ENCODE measurements at places on chromosomes 13 and 19.

DNA sequence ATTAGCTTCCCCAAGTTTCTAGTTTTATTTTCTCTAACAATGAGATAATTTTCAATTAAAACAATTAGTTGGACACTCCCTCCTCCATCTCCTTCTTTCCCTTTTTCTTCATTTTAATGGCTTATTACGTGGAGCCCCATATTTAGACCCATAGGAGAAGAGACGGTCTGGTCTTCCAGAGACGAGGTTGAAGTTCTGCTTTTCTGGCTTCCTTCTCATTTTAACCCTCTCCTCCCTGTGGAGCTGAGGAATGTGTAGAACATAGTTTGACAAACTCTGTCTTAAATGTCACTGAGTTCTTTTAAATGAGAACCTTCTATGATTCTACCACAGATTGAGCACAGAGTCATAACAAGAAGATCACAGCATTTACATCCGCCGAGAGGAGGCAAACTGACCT is 86.8 kb downstream of the EDNRB start:
- no peak for DNase-seq

DNA sequence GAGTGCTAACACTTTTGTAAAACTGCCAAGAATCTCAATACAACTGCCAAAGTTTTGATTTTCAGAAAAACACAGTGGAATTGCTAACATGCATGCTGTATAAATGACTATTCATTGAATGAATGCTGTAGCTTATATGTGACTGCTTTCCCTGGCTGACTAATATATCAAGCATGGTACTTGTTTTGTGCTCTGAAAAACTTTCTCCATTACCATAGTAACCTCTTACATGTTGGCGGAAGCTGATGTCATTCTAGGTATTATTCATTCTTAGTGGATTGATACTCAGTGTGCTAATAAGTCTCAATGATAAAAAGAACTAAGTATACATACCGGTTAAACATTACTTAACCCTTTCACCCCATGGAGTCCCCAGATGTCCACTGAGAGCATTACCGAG is 166.1 kb upstream of the MYO16 start:
- no peak for DNase-seq

- no peak for DNase-seq
Measured at GRCh38 chr19:7196763-7197118, 97.5 kb downstream of the INSR start.

DNA sequence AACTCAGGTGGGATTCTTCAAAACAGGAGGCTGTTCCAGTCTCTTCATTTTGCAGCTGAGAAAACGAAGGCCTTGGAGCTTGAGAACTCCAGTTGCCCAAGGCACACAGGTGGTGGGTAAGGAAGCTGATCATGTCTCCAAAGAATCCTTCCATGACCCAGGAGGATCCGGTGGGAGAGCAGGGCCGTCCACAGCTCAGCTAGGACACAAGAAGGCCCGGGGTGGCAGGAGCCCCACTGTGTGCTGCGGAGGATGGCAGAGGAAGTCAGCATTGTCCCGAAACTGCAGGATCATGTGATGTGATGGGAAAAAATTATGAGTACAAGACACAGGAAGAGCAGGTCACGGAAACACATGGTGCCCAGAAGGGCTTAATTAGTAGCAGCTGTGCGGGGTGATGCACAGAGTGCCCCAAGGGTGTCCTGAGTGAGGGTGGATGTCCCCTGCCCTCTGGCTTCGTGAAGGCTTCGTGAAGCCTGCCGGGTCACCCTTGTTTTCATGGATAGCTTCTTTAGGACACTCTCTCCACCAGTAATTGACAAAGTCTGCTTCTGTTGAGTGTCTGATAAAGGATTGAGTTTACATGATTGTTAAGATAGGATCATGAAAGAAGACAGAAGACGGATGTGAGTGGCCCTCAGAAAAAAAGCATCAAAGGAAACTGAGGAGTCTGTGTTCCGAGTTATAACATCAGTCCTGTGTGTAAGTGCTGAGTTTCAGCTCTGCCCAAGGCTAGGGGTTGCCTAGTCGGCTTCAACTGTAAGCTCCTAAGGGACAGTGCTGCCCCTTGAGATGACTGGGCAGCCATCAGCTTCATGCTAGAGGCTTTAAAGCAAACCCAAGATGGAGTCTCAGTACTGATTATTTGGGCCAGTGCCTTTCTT is 33.8 kb upstream of the SACS start:
- no peak for DNase-seq

- no peak for DNase-seq
Measured at GRCh38 chr13:44765001-44765471, 188.9 kb upstream of the TSC22D1 start.

DNA sequence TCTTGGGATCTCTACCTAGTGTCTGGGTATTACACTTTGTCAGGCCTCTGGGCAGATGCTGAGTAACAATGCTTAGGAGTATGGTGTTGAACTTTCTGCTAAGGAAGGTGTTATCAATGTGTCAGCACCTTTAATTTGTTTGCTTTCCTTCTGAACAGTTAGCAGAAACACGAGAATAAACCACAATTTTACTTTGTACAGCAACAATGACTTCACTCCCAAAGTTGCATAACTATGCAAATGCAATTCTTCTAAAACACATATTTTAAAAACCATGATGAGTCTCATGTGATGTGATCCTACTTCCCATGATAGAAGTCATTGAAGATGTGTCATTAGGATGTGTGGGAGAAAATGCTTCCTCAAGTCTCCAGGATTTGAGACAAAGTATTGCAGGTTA is 155.0 kb downstream of the POSTN start:
- DNase-seq, result no peak

DNA sequence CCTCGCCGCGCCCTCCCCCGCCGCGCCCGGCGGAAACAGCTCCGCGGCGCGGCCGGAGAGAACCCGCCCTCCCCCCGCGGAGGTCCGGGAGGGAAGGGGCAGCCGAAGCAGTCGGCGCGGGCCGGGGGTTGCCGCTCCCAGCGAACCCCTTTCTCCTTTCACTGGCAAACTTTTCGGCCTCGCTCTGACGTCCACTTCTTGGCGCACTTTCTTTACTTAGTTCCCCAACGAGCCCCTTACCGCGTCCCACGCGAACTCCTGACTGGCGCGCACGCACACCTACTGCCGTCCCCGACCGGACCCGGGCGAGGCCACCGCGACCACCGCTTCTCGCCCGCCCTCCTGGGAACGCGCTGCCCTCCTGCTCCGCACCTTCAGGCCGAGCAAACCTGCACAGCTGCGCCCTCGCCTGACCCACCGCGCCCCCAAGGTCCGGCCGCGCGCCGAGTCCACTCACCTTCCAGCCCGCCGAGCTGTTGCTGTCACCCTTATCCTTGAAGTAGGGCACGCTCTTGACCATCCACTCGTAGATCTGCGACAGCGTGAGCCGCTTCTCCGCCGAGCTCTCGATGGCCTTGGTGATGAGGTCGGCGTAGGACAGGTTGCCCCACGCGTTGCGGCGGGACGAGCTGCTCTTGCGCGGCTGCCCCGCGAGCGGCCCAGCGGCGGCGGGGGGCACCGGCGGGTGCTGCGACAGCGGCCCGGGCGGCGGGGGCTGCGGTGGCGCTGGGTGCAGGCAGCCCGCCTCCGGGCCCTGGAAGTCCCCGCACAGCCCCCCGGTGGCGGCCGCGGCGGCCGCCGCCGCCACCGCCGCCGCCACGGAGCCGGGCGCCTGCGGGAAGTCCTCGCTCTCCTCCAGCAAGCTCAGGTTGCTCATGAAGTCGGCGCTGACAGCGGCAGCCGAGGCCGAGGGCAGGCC is 1.1 kb downstream of the FOXO1 start:
- peak; percentile 17 for DNase-seq

- no peak for DNase-seq
Measured at GRCh38 chr13:28537171-28537570, 42.2 kb upstream of the FLT1 start.

GRCh38 chr13:79463604-79464003 is 17.4 kb upstream of the NDFIP2 start:
- no peak for DNase-seq

DNA sequence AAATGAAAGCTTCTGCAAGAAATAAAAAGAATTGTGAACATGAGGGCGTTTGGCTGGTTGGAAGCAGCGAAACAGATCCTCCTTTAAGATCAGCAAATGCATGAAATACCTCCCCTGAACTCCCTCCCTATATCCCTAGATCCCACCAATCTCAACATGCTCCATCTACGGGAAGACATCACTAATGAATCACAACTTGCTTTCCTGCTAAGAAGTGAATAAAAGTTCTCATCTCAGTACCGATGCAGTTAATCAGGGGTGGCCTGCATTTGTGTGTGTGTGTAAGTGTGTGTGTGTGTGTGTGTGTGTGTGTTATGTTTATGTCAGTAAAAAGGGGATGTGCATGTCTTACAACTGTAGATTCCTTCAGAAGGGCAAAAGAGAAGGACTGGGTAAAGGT is 238.7 kb downstream of the LIG4 start:
- DNase-seq, result no peak

- no peak for DNase-seq
Measured at GRCh38 chr13:65342541-65343337, 1887.4 kb downstream of the PCDH9 start.

DNA sequence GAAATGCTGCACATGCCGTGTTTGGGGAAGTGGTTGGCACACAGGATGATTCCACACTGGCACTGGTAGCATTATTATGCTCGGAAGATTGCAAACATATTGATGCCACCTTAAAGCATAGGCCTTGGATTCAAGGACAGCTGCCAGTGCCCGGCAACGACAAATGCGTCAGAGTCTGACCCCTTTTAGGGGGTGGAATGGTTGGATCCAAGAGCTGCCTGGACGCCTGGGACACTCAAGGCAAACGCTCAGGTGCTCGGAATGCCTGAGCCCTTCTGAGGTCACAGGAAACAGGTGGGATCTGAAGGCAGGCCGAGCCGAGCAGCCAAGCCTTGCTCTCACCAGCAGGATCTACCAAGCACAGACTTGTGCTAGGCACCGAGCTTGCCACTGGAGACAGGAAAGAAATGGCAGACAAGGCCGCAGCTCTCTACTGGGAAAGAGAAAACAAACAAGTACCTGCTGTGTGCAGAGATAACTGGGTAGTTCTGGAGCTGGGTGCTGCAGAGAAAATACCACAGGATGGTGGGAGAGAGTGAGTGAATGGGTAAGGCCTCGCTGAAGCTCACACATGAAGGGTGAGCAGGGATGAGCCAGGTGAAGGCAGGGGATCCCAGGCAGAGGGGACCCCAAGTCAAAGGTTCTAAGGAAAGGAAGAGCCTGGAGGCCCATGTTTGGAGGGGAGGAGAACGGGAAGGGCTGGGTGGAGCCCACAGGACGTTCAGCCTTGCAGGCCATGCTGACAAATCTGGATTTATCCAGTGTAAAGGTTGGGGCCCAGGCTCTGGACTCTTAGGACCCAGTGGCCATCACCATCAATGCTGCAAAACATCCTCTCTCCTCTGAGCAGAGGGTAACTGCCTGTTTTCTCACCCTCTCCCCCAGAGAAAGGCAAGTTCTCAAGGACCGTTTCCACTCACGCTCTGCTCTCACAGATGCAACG is 9.2 kb downstream of the RANBP3 start:
- DNase-seq, result no peak

GRCh38 chr19:10305139-10305806 is 4.3 kb downstream of the ZGLP1 start:
- no peak for DNase-seq

GRCh38 chr19:30351774-30352173 is 20.4 kb upstream of the ZNF536 start:
- no peak for DNase-seq

GRCh38 chr19:48194844-48195830 is 24.7 kb downstream of the ZSWIM9 start:
- no peak for DNase-seq

DNA sequence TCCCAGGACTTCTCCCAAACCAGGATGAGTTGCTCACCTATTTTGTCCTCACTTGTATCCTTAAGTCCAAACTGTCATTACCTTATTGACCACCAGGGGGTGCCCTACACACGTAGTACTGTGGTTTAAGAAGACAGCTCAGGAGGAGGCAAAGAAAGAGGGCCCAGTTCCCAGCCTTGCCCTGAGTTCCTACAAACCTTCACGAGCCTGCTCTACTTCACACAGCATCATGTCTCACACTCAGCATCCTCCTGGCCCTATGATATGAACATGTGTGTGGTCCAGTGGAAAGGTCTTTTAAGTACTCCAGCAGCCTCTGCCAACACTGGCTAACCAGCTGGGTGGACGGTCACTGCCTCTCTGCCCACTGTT is 8.1 kb upstream of the ZNF784 start:
- DNase-seq, result peak; percentile 85

GRCh38 chr13:23377579-23377978 is 55.9 kb downstream of the SACS start:
- no peak for DNase-seq

DNA sequence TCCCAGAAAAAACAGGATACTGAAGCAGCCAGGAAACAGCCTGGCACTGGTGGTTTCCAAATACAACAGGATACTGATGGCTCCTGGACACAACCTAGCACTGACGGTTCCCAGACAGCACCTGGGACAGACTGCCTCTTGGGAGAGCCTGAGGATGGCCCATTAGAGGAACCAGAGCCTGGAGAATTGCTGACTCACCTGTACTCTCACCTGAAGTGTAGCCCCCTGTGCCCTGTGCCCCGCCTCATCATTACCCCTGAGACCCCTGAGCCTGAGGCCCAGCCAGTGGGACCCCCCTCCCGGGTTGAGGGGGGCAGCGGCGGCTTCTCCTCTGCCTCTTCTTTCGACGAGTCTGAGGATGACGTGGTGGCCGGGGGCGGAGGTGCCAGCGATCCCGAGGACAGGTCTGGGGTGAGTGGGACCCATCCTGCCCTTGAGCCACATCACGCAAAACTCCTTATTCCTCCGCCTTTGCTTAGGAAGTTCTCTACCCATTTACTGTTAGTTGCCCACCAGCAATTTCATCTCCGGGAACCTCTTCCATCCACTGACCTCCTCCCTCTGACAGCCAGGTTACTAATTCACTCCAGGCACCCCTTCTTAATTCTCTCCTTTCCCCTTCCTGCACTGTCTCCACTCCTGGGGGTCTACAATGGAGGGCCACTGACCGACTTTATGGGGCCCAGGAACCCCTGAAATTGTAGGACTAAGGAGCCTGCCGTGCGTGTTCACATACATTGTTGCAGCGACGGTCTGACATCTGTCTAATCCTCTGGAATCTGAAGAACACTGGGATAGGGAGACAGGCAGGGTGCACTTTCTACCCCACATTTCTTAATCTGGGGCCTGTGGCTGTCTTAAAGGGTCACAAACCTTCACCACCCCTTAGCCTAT is 1.2 kb downstream of the ITPKC start:
- no peak for DNase-seq
